ENCODE measurements at places on chromosomes 12 and 14.

DNA sequence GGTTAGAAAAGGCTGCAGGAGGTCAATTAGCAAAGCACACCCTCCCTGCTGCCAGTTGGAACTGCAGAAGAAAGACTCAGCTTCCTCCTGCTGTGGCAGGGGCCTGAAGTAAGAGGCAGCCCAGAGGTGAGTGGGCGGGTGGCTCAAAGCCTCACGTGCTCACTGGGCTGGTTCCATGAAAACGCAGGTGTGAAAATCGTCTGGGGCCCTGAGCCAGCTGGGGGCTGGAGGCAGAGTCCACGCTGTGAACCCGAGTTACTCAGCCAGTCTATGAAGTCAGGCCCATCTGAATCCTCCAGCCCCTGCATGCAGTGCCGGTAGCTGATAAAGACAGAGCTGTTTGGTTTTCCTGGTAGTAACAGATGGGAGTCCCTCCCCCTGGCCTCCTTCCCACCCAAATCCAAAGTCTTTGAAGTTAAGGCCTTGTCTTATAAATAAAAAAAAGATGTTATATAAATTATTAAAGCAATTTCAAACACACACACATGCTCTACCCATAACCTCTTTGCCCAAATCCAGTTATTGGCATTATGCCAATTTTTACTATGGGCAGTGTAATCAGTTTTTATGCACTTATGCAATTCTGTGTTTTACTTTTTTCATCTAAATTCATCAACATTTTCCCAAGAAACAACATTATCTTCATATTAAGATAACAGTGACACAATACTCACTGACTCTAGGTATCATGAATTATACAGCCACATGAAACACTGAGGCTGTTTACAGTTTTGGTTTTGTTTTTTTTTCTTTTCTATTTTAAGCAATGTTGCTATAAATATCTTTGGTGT is 57.9 kb upstream of the PNMA1 start:
- peak; percentile 52 for DNase-seq

DNA sequence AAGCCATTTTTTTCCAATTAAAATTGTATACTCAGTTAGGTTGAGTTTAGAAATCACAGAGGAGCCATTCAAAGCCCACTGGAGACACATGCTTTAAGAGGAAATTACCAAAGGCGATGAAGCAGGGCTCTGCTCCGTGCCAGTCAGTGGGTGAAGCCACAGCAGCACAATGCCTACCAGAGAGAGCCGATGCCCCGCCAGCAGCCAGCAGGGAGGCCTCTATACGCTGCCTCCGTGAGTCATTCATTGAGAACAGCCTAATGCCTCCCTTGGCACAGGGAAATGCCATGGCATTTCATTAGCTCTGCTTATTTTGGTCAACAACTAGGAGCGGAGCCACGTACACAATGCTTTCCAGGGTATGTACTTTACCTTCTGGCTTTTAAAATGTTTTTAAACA is 197.8 kb upstream of the FRMD6 start:
- no peak for DNase-seq

- DNase-seq, result no peak
These were observed 38.7 kb downstream of the SH2B3 start for GRCh38 chr12:111444314-111444924.

GRCh38 chr12:1878695-1879094 is 39.8 kb downstream of the CACNA2D4 start:
- no peak for DNase-seq

DNA sequence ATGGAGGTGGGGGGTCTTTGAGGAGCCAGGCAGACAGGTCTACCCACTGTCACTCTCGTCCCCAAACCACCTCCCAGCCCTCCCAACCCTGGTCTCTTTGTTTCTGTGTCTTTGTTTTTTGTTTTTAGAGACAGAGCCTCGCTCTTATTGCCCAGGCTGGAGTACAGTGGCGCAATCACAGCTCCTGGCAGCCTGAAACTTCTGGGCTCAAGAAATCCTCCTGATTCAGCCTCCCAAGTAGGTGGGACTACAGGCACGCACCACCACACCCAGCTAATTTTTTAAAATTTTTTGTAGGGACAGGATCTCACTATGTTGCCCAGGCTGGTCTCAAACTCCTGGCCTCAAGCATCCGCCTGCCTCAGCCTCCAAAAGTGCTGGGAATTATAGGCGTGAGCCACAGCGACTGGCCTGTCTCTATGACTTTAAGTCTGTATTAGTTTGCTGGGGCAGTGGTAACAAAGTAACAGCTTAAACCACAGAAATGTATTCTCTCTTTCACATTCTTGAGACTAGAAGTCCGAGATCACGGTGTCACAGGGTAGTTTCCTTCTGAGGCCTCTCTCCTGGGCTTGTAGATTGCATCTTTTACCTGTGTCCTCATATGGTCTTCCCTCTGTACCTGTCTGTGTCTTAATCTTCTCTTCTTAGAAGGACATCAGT is 26.1 kb downstream of the DTX1 start:
- DNase-seq, result no peak

DNA sequence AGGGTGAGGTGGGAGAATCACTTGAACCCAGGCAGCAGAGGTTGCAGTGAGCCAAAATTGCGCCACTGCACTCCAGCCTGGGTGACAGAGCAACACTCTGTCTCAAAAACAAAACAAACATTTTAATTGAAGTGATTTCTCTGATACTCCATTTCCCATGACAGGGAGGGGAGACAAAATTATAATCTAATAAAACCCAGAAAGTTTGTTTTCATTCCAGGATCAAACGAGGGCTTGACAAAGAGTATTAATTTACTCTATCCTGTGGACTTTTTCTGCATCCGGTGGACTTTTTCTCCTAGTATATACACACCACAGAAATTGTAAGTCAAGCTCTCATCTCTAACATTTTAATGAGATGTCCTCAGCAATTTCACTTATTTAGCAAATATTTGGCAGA is 14.5 kb upstream of the AP4S1 start:
- DNase-seq, result no peak

DNA sequence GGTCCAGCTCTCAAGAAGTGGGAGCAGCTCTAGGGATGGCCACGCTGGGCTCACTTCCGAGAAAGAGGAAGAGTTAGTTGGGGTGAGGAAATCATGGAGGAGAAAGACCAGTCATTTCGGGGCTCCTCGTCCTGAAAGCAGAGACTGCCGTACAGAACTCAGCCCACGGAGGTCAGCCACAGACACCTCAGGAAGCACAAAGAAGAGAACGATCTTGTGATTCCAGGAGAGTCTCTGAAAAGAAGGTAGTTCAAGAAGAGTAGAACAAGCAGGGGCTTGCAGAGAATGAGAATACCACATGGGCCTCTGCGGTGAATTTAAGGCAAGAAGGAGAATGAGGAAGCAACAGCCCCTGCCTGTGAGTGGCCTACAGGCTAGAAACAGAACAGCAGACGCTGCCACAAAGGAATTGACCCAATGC is 311.9 kb downstream of the CACNA1C start:
- no peak for DNase-seq

DNA sequence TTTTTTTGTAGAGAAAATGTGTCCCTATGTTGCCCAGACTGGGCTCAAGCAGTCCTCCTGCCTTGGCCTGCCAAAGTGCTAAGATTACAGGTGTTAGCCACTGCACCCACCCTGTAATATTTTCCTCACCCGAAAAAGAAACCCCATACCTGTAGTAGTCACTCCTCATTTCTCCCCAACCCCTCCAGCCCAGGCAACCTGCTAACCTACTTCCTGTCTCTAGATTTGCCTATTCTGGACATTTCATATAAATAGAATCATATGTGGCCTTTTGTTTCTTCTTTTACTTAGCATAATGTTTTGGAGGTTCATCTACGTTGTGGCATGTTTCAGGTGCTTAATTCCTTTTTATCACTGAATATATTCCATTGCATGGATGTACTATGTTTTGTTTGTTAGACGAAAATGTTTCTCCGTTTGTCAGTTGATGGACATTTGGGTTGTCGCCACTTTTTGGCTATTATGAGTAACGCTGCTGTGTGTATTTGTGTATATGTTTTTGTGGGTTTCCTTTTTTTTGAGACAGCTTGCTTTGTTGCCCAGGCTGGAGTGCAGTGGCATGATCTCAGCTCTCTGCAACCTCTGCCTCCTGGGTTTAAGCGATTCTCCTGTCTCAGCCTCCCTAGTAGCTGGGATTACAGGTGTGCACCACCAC is 6.2 kb downstream of the ANKRD13A start:
- DNase-seq, result no peak

- DNase-seq, result no peak
These were observed 481.4 kb downstream of the MDGA2 start for GRCh38 chr14:47194055-47194454.

GRCh38 chr12:6265038-6265405 is 45.5 kb upstream of the PLEKHG6 start:
- no peak for DNase-seq

- DNase-seq, result no peak
These were observed 2.8 kb downstream of the SLC38A2 start for GRCh38 chr12:46369474-46370379.

- no peak for DNase-seq
These were observed 2.0 kb upstream of the ALX1 start for GRCh38 chr12:85277900-85278597.

DNA sequence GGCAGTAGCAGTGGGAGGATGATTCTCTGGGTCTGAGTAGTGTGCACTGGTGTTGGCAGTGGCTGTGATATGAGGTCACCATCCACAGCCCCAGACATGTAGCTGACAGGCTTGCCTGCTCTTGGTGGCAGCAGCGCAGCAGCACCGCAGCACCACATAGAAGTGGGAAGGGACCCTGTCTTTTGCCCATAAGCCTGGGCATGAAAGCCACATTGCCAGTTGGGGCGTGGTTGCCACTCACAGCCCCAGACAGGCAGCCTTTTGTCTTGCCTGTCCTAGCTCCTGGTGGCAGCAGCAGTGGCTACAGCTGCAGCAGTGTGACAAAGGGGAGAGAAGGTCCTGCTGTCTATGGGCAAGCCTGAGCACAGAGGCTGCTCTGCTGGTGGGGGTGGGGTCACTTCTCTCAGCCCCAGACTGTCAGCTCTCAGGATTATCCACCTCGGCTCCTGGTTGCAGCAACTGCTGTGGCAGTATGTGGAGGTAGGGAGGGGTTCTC is 71.5 kb downstream of the BRMS1L start:
- DNase-seq, result no peak

GRCh38 chr12:106722837-106723236 is 51.6 kb upstream of the RIC8B start:
- no peak for DNase-seq

- no peak for DNase-seq
These were observed 72.4 kb downstream of the RASSF3 start for GRCh38 chr12:64682572-64683277.

DNA sequence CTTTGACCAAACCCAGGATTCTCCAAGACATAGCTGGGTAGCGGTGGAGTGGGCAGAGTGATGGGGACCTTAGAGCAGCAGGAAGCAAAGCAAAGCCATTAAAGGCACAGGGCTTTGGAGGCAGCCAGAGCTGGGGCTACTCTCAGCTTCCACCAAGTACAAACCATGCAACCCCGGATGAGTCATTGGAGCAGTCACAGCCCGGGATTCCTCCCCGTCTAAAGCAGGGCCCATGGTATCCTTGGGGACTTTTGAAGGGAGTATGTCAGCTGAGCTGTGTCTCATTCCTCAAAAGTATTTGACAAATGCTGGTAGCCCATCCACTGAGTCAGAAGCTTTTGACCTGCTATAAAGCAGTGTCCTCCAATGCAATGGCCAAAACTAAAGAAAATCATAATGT is 9.7 kb upstream of the IFI27 start:
- DNase-seq, result no peak

DNA sequence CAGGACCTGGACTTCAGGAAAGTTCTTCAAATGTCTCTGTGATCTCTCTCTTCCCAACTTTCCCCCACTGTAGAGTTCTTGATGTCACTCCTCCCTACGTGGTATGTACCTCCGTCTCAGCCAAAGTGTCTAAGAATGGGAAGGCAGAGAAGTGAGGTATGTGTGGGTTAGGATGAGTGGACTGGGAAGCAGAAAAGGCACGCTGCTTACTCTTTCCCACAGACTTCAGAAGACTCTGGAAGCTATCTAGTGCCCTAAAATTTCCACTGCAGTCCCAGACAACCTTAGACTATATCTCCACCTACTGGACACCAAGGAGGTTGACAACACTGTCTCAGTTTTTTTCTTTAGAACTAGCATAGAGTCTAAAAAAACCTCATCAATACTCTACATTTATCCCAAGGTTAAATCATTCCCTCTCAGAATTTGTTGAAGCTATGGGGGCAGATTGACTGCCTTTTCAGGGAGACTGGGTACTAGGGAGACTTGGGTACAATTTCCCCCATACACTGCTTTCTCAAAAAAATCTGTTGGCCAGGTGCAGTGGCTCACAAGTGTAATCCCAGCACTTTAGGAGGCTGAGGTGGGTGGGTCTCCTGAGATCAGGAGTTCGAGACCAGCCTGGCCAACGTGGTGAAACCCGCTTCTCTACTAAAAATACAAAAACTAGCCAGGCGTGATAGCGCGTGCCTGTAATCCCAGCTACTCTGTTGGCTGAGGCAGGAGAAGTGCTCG is 20.6 kb upstream of the ITGA5 start:
- no peak for DNase-seq

GRCh38 chr14:75542588-75543091 is 20.4 kb downstream of the BATF start:
- peak; percentile 72 for DNase-seq

DNA sequence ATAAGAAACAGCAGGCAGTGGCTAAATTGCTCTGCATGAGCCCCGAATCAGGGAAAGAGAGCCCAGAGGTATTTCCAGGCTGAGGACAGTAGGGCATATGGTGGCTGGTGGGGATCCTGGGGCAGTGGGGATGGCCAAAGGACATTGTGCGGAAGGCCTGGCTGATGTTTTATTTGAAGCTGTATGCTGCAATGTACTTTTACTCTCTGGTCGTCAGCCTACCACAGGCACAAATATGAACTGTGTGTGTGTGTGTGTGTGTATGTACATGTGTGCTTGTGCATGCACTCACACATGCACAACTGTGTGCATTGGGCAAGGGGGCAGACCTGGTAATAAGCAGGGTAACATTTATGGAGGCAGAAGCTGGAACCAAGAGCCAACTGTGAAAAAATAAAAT is 74.7 kb upstream of the GZMB start:
- DNase-seq, result no peak

DNA sequence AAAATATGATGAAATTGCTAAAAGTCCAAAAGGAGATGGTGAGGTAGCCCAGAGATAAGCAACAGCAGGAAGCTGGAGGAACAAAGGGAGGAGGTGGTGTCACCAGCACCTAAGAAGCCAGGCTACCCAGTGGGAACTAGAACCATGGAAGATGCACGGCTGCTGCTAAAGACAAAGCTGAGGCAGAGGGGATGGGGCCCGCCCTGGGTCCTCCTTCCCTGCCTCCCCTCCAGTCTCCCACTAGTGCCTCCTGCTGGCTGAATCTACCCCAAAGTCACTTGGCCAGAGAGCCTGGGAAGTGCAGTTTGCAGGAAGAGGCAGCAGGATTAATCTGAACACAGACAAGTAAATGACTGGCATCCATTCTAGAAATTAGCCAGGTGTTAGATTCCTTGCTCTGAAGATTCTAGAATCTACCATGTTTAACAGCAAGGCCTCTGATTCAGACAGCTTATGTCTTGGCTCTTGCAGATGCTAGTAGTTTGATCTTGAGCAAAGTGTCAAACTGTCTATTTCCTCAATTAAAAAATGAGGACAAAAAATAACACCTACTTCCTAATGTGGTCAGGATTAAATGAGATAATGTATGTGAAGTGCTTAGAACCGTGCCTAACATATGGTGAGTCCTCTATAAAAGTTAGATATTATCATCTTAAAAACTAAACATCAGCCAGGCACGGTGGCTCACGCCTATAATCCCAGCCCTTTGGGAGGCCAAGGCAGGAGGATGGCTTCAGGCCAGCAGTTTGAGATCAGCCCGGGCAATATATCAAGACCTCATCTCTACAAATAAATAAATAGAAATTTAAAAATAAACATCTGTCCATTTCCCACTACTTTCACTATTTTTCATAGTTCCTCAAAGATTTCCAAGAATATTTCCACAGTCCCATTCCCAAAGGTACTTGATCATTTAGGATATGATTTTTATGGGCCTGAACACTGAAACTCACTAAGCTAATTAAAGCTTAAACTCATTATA is 5.8 kb upstream of the LRP10 start:
- DNase-seq, result no peak

All from activated T-helper 1 cell treated with anti-CD3 and anti-CD28 coated beads, Interleukin-2, amount 50 U/mL, for 16 hours (primary cell).